Stimulated activated CD8-positive, alpha-beta memory T cell treated with anti-CD3 and anti-CD28 coated beads, Interleukin-4, amount 100 ng/mL, for 1 hour (primary cell): ENCODE measurements at places on chromosomes 5 and 9.

GRCh38 chr9:92033307-92033706 is 81.9 kb downstream of the SPTLC1 start:
- DNase-seq, result no peak

GRCh38 chr9:27398982-27399653 is 102.2 kb upstream of the EQTN start:
- no peak for DNase-seq

- no peak for DNase-seq
These were observed 172.6 kb downstream of the RGS3 start for GRCh38 chr9:113636165-113636564.

- no peak for DNase-seq
These were observed 214.2 kb upstream of the MPDZ start for GRCh38 chr9:13493697-13494096.

DNA sequence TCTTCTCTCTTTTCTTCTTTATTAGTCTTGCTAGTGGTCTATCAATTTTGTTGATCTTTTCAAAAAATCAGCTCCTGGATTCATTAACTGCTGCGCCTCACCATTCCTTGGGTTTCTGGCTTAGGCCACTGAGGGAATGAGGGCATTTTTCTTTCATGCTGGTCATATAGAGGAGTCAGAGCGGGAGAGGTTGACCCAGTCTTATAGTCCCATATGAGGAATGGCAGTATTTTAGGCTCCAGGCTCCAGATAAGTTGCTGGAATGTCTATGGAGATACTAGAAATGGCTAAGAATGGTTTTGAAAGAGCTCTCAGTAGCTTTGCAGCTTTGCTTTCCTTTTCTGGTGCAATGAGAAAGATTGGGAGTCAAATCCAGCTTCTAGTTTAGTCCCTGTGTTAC is 58.2 kb downstream of the GALNT10 start:
- DNase-seq, result no peak

DNA sequence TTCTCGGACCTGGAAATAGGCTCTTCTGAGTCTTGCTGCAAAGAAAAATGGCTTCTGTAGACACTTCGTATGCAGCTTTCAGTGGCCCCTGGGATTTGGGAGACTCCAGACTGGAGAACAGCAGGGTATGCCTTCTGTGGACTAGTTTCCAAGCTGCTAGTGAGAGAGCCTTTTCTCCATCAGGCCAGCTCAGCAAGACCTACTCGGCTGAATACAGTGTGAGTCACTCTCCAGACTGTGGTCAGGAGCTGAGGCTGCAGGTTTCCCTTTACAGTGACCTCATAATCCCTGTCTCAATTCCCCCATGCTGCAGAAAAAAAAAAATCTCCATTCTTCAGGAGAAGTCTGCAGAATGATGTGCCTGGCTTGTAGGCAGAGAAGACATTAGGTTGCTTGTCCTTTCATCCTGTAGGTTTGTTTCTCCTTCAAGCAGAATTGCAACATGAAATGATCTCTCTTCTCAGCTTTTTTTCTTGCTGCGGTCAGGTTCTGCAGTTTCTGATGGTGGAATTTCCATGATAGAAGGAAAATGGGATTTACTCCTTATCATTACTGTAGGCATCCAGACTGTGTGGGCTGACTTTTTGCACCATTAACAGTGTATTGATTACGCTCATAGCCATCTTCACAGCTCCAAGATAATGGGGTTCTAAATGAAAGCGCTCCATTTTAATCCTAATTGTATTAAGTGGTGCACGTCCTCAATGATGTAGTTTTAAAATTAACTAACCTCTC is 78.3 kb upstream of the TNFSF8 start:
- DNase-seq, result no peak

GRCh38 chr9:131982102-131982501 is 97.6 kb downstream of the MED27 start:
- no peak for DNase-seq

- no peak for DNase-seq
These were observed 240.9 kb downstream of the GABRB2 start for GRCh38 chr5:161305601-161306000.

GRCh38 chr9:79694676-79695400 is 123.1 kb downstream of the TLE4 start:
- DNase-seq, result no peak

DNA sequence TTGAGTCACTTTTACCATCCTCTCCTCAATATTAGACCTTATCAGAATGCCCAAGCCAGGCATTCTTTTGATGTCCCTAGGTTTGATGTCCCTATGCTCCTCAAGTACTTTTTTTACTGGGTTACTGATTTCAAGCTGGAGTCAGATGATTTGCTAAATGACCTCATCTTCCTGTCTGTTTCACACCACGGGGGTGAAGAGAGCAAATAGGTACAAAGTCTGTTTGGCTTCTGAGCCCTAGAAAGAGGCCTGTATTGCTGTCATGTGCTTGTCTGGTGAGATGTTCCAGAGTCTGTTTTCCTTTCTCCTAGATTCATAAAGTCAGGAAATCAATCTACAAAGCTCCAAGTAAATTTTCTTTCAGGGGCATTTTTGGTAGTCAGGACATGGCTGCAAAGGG is 12.7 kb upstream of the DAB2 start:
- DNase-seq, result no peak

- no peak for DNase-seq
These were observed 6.4 kb upstream of the DCTN4 start for GRCh38 chr5:150765011-150765798.

DNA sequence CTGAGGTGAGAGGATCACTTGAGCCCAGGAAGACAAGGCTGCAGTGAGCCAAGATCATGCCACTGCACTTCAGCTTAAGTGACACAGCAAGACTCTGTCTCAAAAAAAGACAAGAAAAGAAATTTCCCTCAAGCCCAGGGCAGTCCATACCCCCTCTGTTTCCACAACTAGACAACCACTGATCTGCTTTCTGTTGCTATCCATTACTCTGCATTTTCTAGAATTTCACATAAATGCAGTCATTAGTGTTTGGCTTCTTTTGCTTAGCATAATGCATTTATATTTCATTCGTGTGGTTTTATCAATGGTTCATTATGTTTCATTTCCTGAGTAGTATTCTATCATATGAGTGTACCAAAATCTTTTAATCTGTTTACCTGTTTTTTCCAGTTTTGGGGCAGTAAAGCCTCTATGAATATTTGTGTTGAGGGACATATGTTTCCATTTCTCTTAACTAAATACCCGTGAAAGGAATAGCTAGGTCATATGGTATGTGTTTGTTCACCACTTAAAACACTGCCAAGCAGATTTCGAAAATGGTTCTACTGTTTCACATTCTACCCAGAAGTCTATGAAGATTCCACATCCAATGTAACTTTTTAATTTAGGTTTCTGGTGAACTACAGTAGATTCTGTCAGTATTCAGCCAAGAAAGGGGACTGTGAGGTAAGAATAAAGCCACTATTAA is 271.8 kb downstream of the ZNF608 start:
- DNase-seq, result no peak

- no peak for DNase-seq
These were observed 4.2 kb downstream of the ASS1 start for GRCh38 chr9:130448771-130449603.

- no peak for DNase-seq
These were observed at the start of gene LURAP1L for GRCh38 chr9:12774861-12775678. TSS of gene LURAP1L (plus strand) at chr9:12775020. CDS start at chr9:12775716, 696 bp downstream.

GRCh38 chr5:140114341-140115185 is 654 bp downstream of the PURA start:
- DNase-seq, result peak; percentile 8

GRCh38 chr5:150625831-150626746 is 14.4 kb upstream of the SYNPO start:
- no peak for DNase-seq

- no peak for DNase-seq
These were observed 197.9 kb upstream of the CTNND2 start for GRCh38 chr5:12102151-12102550.

DNA sequence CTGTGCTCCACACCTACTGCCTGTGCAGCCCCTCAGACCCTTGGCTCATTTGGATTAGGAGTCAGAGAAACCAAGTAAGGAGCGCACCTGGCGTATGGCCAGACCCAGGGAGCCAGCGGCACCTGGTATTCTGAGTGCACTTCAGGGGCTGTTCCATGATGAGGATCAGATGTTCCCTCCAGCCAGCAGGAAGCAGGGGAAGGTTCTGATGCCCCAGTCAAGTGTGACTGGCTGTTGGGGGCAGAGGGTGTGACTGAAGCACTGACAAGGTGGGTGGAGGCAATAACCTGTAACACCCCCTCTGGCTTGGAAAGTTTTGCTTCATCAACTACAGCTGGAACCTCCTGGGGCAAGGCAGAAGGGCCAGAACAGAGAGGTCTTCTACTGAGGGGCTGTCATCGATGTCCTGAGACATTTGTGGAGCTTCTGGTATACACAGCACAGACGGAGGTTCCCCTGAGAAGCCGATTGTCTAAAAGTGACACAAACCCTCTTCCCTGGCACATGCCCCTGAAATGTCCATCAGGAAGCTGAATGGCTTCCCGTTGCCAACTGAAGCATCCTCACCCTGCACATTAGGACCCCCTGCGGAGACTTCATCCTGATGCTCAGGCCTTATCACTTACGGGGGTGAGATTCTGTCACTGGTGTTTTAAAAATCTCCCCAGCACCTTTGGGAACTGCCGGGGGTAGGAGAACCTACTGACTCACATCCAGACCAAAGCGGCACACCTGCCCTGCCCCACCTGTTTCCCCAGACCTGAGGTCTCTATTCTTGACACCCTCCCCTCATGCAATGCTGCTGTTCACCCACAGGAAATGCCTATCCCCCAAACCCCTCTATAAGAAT is 21.1 kb downstream of the TRAF1 start:
- no peak for DNase-seq

DNA sequence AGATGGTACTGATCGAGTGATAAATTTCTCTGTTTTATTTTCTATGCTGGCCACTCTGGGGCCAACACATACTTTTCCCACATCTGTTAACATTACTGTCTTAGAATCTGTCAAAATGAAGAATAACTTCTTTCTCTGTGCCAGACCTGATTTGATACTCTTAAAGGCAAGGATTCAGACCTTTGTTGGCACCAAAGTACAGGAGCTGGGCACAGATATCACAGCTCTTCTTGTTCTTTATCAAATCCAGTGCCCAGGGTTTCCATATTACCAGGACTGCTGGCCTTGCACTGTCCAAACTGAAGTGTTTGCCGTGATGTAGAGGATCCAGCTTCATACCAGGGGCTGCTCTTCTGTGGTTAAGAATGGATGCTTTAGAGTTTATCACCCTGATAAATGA is 20.9 kb downstream of the ZNF474 start:
- no peak for DNase-seq

- DNase-seq, result no peak
These were observed 1974.3 kb downstream of the EFNA5 start for GRCh38 chr5:105696440-105696839.

- peak; percentile 73 for DNase-seq
These were observed at the start of gene SPDL1 for GRCh38 chr5:169583424-169584220. TSS of gene SPDL1 (plus strand) at chr5:169583773. CDS start at chr5:169588417, 4,644 bp downstream.

- no peak for DNase-seq
These were observed 24.0 kb downstream of the NNT start for GRCh38 chr5:43627028-43627427.

GRCh38 chr9:104092875-104093600 is 1.1 kb upstream of the SMC2 start:
- no peak for DNase-seq

GRCh38 chr9:134293031-134293521 is 33.2 kb upstream of the RXRA start:
- no peak for DNase-seq

- no peak for DNase-seq
These were observed 1.9 kb downstream of the FOXE1 start for GRCh38 chr9:97854696-97855485.

- DNase-seq, result no peak
These were observed 65.2 kb downstream of the MRPL36 start for GRCh38 chr5:1734271-1734907.

DNA sequence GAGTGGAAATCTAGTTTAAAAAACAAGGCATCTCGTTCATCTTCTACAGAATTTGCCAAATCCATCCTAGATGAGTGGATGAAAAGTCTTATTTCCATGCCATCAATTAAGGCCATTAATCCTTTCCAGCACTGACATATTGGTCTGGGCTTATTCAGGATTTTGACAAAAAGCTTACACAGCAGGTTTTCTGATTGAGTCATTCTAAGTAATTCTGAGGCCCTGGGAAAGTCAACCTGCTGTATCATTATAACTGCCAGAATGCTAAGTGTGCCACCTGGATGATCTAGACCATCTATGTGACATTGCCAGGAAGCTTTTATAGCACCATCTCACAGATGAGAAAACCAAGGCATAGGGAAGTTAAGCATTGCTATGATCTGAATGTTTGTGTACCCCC is 132.1 kb upstream of the MAP3K1 start:
- no peak for DNase-seq

- no peak for DNase-seq
These were observed 166.0 kb downstream of the ADAMTS12 start for GRCh38 chr5:33725806-33726205.

DNA sequence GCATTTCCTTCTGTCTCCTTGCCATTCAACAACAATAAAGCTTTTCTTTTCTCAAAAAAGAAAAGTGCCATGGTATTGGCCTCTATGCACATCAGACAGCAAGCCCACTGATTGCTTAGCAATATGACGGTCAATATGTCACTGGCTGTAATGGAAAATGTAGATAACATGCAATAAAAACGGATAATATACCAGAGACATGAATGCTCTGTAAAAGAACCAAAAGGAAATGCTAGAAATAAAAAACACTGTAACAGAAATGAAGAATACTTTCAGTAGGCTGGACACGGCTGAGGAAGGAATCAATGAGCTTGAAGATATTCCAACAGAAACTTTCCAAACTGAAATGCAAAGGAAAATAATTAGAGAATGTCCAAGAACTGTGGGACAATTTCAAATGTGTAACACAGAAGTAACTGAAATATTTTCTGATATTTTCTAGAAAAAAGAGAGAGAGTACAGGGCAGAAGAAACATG is 10.0 kb downstream of the PTBP3 start:
- DNase-seq, result no peak

DNA sequence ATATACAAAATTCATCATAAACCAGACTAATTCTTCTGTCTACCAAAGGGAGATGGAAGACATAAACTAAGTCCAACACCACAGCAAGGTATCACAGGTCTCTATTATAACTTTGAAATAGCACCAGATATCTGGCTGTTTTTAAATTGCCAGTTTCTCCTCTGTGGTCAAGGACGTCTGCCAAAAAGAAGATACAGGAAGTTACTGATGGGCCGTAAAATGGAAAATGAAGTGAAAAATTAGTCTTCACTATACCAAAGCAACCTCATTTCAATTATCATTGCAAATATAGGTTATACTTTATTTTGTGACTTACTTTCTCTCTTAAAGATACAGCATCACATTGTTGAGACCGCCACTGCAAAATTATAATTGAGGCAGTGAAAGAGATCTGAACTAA is 225.5 kb downstream of the NDUFS4 start:
- no peak for DNase-seq

DNA sequence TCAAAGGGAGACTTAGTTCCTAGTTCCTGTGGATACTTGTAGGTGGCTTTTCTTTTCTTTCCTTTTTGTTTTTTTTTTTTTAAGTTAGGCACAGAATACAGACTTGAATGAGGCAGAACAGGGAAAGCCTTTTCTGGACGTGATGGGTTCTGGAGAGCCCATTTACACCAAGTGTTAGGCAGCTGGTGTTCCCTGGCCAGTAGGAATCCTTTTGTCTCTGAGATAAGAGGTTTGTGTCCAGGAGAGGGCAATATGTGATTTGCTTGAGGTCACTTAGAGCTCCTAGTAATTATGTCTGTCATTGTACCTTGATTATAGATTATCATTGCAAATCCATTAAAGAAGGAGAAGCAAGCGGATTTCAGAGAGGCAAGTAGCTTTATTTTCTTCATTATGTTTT is 9.1 kb downstream of the MEGF10 start:
- DNase-seq, result no peak

GRCh38 chr5:110865400-110866094 is 126.7 kb downstream of the SLC25A46 start:
- DNase-seq, result no peak
